ENCODE measurements at places on chromosomes 4 and X.
A peak's percentile ranks its signal among the peaks of the same experiment; 100 is the strongest.

DNA sequence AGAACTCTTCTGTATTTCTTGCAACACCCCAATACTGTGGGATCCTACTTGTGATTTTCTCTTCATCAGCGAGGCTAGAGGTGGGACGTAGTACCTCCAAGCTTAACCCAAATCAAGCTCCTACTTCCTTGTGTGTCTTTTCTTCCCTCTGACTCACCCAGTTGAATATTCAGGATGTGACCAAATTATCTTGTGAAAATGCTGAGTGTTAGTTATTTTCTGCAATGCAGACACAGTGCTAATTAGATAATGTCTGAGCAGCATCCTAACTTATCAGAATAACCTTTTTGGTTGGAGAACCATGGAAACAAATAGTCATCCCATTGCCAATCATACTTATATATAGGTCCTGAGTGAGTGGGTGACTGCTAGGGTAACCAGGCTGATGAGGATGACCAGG lies 2.4 kb downstream of the MEPE start:
- no peak for DNase-seq

- DNase-seq: peak; percentile 27
Measured at GRCh38 chr4:149145803-149146202, 669.8 kb downstream of the IQCM start.

DNA sequence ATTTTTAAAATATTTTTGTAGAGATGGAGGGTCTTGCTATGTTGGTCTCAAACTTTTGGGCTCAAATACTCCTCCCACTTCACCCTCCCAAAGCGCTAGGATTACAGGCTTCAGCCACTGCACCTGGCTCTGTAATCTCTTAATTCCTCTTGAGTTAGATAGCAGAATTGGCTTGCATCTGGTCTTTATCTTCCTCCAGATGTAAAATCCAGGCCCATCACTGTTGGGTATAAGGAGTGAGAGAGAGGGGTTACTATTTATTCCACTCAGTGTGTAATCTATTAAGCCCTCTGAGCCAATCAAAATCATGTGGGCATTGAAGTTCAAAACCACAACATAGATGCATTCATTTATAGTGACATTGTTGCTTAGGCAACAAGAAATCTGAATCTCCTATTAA lies 33.9 kb downstream of the ANK2 start:
- DNase-seq: no peak

GRCh38 chrX:100363896-100364295 lies 46.2 kb downstream of the PCDH19 start:
- DNase-seq: no peak

DNA sequence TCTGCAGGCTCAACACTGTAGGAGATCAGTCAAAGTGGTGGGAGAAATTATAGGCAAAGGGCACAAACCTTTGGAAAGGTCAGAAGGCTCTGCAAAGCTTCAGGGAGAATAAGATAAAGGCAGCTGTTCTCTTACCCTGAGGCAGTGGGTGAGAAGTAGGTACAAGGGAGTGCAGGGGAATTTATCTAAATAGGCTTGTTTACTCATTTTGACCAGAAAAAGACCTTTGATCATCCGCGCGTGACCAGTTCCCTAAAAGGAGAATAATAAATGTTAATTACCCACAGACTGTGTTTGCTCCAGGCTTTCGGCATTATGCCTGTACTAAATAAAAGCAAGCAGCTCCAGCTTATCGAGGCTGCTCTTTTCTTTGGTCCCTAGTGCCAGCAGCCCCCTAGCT lies 9.3 kb downstream of the FGFBP2 start:
- no peak for DNase-seq

DNA sequence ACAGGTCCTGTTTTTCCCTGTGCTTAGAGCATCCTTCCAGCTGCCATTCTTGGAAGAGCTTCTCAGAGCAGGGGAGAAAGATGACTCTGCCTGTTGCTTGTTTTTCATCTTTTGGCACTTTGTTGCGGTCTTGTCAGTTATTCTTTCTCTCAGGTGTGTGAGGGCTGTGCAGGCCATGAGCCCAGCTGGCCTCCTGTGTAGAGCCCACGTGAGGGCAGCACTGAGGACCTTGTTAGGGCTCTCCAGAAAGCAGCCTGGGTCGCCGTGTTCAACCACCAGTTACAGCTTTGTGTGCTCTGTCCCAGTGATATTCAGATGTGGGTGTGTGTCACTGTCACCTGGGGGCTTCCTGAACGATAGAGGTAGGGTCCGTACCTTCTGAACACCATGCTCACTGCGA lies 52.8 kb downstream of the NOP14 start:
- no peak for DNase-seq

DNA sequence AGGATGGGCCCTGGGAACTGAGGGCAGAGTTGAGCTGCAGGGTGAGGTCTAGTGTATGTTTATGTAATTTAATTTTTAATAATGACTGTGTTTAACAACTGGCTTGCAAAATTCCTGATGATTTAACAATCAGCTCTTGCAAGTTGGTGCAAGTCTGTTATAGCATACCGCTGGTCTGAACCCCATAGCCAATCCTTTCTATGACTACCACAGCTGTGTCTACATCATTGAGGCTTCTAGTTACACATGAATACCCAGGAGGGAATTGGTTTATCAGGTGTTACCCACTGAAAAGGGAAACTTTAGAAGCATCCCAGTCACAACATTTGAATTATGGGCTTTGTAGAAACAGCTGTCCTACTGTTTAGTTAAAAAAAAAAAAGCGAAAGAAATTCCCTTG lies 38.3 kb downstream of the SUPT20HL1 start:
- DNase-seq: no peak

GRCh38 chr4:181661923-181662322 lies 581.3 kb upstream of the TENM3 start:
- no peak for DNase-seq

DNA sequence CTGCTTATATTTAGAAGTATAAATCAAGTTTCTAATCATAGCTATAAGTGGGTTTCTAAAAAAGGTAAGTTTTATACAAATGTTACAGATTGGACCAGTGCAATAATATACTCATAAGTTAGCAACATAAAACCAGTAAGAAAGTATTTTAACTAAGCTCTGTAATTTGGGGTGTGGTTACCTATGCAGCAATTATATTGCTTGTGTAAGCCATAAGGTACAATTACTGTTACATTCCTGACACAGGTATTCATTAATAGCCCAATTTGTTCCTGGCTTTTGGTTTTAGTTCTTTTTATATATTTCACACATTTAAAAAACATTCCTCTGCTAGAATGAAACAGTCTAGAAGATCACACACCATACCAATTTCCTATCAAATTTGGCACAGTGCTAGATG lies 115.1 kb downstream of the FRYL start:
- DNase-seq: no peak

- no peak for DNase-seq
Measured at GRCh38 chr4:131001371-131001770, 1905.4 kb downstream of the C4orf33 start.

GRCh38 chr4:146661367-146661766 lies 22.7 kb downstream of the POU4F2 start:
- DNase-seq: no peak

DNA sequence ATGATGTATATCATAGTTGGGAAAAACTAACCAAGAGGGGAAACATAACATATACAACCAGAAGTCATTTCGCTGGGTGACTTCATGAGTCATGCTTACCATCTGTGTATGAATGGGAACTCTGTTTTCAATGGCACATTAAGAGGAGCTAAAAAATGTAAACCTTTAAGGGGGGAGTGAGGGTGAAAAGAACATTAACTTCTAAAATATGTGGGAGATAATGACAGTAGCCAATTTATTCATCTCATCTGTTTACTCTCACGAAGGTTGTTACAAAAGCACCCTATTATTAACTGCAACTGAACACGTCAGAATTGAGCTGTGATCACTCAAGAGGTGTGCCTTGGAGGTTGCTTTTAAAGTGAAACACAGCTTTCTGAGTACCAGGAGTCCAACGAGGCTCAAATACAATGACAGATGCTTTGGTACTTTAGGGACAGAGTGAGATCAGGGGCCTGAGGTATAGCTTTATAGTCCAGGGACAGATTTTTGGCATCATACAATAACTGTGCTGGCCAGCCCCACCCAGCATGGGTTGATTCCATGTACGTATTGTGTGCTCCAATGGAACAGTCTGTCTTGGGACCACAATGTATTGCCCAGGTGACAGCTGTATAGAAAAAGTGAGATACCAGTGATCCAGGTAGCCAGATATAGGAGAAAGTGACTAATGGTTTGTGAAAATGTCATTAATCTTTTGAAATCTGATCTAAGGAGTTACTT lies 107.3 kb downstream of the AMMECR1 start:
- DNase-seq: peak; percentile 50

DNA sequence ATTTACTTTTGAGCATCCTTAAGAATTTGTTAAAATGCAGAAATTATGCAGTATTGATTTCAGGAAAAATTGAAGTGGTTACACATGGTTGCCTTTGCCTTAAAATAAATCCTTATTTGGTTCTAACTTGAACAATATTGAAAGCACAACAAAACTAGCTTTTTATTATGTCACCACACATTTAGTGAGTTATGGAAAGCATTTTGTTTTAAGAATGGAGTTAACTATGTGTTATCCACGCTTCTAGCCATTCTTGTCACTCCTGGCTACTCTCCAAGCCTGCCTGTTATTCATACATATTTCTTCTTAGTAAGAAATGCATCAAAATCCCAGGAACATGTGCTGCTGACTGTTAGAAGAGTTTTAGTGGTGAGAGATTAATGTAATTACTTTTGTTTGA lies 73.9 kb downstream of the FAT4 start:
- DNase-seq: peak; percentile 87

DNA sequence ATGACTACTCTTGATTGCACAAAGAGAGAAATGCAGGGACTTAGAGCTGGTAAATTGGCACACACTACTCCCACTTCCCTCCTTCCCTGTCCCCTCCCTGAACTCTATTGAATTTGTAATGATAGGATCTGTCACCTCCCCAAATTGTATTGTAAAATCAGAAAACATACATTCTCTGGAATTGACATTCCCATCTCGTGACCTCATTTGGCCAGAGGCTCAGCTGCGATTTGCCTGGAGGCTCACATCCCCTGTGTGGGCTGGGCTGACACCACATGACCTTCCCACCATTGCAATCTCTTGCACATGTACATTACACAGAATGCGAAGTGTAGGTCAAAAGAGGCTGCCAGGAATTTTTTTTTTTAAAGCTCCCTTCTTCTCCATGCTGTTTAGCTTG lies 172.1 kb downstream of the MID1IP1 start:
- DNase-seq: no peak

DNA sequence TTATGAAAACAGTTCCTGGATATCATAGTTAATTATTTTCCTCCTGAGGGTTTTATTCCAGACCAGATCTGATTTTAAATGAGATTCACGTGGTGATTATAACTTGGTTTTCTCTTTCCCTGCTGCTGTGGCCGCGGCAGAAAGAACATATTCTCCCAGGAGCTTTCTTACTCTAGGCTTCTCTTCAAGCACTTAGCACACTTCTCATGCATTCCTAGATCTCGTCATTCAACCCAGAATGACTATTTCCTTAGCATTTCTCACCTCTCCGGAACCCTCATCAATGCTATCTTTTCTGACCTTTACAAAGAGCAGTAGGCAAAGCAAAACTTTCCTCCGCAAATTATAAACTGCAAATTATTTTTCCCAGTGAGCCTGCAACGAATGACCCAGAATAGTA lies 122.9 kb downstream of the GPAT3 start:
- peak; percentile 12 for DNase-seq

GRCh38 chr4:88382621-88383020 lies 4.0 kb downstream of the HERC6 start:
- no peak for DNase-seq

- DNase-seq: peak; percentile 82
Measured at GRCh38 chr4:19239565-19239964, 1012.1 kb upstream of the SLIT2 start.

All from brain microvascular endothelial cell (primary cell).